ENCODE measurements at places on chromosomes 4 and X.

GRCh38 chr4:125338814-125339213 lies 24.1 kb downstream of the FAT4 start:
- no peak for ATAC-seq

DNA sequence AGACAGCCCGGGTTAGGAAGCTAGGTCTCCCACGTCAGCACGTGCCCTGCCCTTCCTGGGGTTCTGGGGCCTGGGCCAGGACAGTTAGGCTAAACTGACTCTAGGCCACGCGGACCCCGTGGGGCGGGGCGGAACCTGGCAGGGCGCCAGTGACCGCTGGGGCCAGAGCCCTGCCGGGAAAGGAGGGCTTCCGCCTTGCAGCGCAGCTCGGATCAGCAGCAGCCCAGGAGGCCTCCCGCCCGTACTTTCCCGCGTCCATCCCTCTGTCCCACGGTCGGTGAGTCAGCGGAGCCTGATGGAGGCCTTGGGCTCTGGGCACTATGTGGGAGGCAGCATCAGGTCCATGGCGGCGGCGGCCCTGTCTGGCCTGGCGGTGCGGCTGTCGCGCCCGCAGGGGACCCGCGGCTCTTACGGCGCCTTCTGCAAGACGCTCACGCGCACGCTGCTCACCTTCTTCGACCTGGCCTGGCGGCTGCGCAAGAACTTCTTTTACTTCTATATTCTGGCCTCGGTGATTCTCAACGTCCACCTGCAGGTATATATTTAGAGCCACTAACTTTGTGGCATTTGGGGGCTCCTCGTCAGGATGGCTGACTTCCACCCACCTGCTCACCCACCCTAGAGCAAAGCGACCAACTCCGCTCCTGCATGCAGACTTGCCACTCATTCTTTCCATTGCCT lies at the start of gene SMIM10:
SMIM10 (plus strand) TSS at position 191 of the 681 bp plus-strand sequence; CDS start at position 296, 105 bp downstream.
- peak; percentile 90 for ATAC-seq

GRCh38 chrX:14533867-14534266 lies 4.5 kb downstream of the GLRA2 start:
- ATAC-seq = no peak

DNA sequence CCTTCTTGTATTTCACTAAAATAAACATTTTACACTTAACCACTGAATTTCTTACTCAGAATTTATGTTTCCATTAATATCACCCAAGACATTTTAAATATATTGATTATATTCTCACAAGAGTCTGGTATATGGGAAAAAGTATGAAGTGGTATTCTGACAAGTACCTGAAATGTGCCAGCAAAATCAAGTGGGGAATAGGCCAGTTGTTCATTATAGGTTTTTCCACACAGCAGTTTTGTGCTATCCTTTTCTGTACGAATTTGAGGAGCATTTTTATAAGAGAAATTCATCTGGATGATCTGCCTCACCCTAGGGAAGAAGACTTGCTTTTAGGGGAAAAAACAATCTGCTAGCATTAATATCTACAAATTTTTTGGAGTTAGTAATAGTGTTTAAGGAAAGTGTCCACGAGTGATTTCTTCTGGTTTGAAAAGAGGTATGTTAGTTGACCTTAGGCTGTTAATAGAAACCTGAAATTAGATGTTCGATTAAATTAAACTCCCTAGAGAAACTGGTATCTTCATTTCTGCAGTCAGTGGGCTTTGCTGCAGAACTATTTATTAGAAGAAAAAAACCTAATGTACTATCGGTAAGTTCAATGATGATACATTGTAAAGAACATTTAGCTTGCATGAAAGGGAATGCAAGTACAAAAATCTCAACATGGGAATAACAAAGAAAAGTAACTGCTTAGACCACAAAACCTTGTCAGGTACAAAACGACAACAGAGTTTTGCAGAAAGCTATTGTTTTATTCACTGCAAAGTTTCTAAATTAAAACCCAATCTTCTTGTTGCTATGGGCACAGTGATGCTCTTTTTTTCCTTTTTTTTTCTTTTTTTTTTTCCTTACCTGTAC lies 1.8 kb downstream of the KLF3 start:
- ATAC-seq = no peak

DNA sequence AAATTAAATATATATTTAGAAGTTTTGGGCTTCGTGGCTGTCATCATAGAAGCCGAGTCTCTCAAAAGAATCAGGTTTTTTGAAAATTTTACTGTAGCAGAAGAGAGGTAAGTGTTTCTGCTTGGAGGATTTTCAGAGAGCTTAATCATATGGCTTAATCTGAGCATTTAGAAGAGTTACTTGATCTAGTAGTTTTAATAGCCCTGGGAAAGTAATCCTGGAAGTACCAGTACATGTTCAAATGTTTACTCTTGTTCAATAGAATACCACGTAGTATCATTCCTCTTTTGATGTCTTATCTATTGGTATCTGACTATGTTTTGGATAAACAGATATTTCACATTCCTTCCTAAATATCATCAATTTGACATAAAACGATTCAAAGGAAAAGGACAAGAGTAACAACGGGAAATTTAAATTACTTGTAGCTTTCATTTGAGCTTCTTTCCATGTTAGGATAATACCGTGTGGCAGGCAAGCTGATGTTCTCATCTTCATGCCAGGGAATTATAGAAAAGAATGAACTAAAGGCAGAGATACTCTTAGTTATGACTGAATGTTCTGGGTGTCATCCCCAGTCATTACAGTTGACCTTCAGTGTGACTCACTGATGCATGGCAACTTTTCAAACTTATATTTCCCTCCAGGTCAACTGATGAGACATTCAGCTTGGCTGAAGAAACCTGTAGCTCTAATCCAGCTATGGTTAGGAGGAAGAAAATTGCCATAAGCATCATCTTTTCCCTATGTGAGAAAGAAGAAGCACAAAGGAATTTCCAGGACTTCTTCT lies 89.8 kb downstream of the FNIP2 start:
- ATAC-seq = peak; percentile 53

- ATAC-seq = no peak
Measured at GRCh38 chr4:10577018-10577417, 107.5 kb downstream of the CLNK start.

GRCh38 chrX:39442332-39442731 lies 641.1 kb downstream of the MID1IP1 start:
- no peak for ATAC-seq

DNA sequence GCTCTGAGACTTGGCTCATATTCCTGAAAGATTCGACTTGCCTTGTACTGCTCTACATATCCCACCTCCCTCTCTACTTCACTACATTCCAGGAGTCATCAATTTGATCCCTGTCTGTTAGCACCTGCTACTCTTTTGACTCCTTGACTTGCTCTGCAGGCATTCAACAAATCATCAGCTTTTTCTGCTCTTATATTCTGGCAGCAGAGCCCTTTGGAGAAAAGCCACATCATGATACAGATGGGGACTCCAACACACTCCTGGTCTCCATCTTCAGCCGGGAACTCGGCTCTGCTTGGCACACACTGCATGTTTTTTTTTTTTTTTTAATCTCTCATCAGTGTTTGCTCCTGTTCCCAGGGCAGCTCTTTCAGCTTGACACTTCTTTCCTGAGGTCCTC lies 293.2 kb upstream of the LCORL start:
- no peak for ATAC-seq

- ATAC-seq = no peak
Measured at GRCh38 chr4:151727365-151727764, 33.4 kb downstream of the GATB start.

DNA sequence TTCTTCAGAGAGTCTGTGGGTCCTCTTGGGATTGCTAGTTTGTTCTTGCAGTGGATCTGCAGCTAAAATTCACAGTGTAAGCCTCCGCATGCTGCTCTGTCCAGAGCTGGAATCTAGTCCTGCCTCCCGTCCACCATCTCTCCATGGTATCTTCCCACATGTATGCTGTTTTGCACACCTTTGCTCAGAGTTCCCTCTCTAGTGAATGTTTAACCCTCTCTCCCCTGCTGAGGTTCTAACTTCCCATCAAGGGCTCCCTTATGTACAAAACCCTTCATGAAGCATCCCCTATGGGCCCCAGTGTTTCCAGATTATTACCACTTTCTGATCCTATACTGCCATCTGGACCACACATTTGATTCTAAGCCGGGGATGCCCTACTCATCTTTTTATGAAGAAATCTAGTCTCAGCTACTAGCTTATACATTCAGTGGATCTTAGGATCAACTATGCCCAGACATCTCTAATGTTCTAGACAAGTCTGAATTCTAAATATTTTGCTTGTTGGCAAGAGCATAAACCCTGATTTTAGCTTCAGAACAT lies 157.3 kb downstream of the CPEB2 start:
- no peak for ATAC-seq

DNA sequence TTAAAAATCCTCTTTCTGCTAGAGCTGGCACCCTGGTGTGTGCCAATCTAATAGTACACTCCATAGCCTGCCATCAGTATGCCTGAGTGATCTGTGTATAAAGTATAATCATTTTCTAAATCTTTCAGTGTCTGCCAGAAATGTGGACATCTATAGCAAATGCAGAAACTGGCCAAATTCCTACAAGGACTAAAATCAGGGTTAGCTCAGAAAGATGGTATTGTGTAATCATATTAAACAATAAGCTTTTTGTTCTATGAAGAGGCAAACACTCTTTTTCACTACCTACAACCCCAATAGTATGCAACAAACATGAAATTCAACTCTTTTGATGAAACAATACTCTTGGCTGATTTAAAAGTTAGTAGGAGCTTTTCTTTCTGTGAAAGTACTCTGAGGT lies 7.7 kb upstream of the TXLNG start:
- no peak for ATAC-seq

DNA sequence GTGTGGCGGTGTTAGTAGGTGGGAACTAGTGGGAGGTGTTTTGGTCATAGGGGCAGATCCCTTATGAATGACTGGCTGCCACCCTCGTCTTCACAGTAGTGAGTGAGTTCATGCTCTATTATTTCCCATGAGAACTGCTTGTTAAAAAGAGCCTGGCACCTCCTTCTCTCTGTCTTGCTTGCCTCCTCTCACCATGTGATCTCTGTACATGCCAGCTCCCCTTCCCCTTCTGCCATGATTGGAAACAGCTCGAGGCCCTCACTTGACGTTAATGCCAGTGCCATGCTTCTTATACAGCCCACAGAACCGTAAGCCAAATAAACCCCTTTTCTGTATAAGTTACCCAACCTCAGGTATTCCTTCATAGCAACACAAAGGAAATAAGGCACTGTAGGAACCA lies 21.7 kb downstream of the PNMA6F start:
- no peak for ATAC-seq

- no peak for ATAC-seq
Measured at GRCh38 chr4:190121759-190122158, 51.8 kb upstream of the DUX4 start.

GRCh38 chr4:152100379-152101201 lies 339.8 kb upstream of the GATB start:
- ATAC-seq = peak; percentile 90

DNA sequence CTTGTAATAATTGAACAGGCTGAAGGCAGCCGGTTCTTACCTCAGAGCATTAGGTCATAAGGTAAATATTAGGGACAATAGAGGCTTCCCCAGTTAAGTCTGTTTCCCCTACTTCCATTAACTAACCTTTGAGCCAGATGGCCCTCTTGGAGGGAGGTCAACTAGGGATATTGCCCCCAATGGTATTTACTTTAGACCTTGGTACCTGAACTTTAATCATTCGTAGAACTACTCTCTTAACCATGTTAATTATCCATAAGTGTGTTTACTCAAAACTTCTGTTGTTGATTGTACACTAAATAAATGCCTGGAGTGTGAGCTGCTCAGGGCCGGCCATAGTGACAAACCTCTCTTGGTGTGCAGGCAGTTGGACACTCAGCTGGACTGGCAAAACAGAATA lies 1843.5 kb upstream of the AGA start:
- ATAC-seq = no peak

DNA sequence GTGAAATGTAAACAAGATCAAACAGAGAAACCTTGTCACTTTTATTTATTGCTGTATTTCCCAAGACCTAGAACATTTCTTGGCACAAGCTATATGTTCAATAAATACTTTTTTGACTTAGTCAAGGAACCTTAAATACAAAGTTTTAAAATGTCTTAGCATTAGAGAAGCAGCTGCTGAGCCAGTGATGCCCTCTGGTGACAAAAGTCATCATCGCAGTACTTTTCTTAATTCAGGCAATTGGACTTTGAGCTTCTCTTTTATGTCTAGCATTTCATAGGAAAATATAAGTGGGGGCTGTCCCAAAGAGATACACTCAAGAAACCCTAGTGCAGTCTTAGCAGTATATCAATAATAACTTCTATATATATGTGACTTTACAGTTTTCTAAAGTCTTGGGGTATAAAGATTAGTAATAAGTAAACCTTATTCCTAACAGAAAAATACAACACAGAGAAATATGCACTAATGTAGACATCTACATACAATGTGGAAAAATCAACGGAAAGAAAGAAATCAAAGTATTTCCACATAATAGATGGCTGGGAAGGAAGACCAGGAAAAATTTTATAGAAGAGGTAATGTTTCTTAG lies 118.4 kb downstream of the DTHD1 start:
- ATAC-seq = peak; percentile 46

DNA sequence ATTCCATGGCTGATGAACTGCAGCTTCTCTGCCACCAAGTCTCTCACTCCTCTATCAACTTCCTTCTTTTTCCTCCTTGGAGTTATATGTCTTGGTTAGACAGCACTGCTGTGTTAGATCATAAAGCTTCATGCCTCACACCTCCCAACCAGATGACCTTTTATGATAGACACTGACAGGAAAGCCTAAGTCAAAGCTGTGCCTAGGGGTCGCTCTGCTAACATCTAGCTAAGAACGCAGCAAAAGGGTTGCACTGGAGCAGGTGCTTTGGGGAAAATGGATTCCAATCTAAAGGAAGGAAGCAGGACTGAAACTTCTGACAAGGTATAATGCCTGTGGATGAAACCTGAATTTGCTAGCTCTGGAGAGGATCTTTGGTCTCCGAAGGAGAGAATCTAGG lies 509.7 kb downstream of the SMARCA1 start:
- ATAC-seq = no peak

- ATAC-seq = peak; percentile 85
Measured at GRCh38 chrX:16852617-16853179, 17.5 kb downstream of the RBBP7 start.

- ATAC-seq = no peak
Measured at GRCh38 chrX:128717635-128718578, 665.7 kb upstream of the ACTRT1 start.

DNA sequence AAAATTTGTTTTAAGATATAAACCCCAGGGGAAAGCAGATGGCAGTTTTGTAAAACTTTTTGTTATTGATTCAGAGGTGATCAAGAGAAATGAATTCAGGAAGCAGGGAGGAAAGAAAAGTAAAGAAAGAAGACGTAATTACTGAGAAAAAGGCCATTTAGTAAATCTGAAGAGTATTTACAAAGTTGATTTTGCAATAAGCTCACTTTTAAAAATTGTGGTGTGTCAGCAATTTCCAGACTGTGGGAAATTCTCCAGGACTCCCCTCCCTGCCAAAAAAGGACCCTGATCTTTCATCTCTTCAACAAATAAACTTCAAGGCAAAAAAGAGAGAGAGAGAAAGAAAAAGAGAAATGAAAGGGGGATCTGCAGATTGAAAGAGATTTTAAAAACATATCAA lies 36.6 kb downstream of the PCYT1B start:
- no peak for ATAC-seq

GRCh38 chr4:140174543-140174942 lies 20.6 kb upstream of the MAML3 start:
- peak; percentile 47 for ATAC-seq

- no peak for ATAC-seq
Measured at GRCh38 chrX:77433001-77433400, 14.2 kb upstream of the FGF16 start.

All from activated T-helper 17 cell treated with anti-CD3 and anti-CD28 coated beads, Interleukin-2, amount 50 U/mL, for 72 hours (primary cell).